GM23338 (cell line): ENCODE measurements at places on chromosomes 3 and 15. TPM values are rescaled to one million over a fixed set of nuclear protein-coding genes. Genes with fewer than 3 reads are reported as not detected.

DNA sequence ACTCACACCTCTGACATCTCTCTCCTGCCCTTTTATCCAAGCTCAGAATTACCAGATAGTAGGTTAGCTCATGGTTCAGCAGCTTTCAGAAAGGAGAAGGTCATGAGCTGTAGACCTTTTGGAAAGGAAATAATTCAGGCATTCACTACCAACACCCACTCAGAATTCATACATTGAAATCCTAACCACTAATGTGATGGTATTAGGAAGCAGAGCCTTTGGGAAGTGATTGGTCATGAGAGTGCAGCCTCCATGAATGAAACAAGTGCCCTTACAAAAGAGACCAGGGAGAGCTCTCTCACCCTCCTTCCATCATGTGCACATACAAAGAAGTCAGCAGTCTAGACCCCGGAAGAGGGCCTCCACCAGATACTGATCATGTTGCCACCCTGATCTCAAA, 315.8 kb upstream of the CCDC54 start:
- H3K27ac ChIP-seq = no peak overlapping the region
- no peak overlapping the region for H3K4me3 ChIP-seq
- H3K4me1 ChIP-seq = peaks cover 12% of the 10 kb centered on the region
- H3K36me3 ChIP-seq = no peaks in the 10 kb centered on the region

CLSTN2 gene
- 0.83 and 0.89 TPM in 2 replicates for total RNA-seq

- no peak overlapping the region for H3K4me3 ChIP-seq
- peaks cover 41% of the 10 kb centered on the region for H3K36me3 ChIP-seq
- no peak for DNase-seq
- H3K4me1 ChIP-seq = peaks cover 17% of the 10 kb centered on the region
- H3K27ac ChIP-seq = no peak overlapping the region
These were observed 88.6 kb downstream of the LRIG1 start for GRCh38 chr3:66411961-66412887.

GABRR3 gene
- total RNA-seq = not detected in 2 replicates

DNA sequence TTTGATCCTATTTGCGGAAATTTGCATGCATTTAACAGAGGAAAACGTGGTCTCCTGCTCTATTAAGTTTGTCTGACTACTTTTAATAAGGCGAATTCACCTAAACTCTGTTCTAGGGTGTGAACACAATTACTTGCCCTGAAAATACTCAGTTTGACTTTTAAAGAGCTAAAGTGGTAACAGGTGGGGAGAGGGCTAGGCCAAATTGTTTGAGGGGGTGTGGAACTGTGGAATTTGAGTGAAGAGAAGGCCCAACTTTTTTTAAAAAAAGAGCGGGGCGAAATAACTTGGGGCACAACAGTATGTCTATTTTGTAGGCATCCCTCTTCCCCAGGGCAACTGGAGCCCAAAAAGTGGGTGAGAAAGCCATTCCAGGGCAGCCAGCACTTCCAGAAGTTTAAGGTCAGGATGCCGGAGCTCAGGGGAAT, 580 bp upstream of the FXR1 start:
- H3K4me3 ChIP-seq = peak overlapping the region; percentile 97
- peaks cover 18% of the 10 kb centered on the region for H3K4me1 ChIP-seq
- no peak for DNase-seq
- no peaks in the 10 kb centered on the region for H3K27me3 ChIP-seq
- H3K36me3 ChIP-seq = peaks cover 2% of the 10 kb centered on the region; the same call in 1 of the 2 replicates
- H3K27ac ChIP-seq = peak overlapping the region; percentile 95

POC1A gene
- 26.7 and 33.0 TPM in 2 replicates for total RNA-seq

GRCh38 chr3:31213869-31214486, 318.7 kb upstream of the STT3B start:
- H3K27ac ChIP-seq = no peak overlapping the region
- DNase-seq = no peak
- no peaks in the 10 kb centered on the region for H3K36me3 ChIP-seq
- no peaks in the 10 kb centered on the region for H3K4me1 ChIP-seq
- no peaks in the 10 kb centered on the region for H3K27me3 ChIP-seq
- H3K4me3 ChIP-seq = no peak overlapping the region

GRCh38 chr3:175192536-175192935, 333.4 kb downstream of the NAALADL2 start:
- no peak overlapping the region for H3K27ac ChIP-seq
- DNase-seq = no peak
- no peaks in the 10 kb centered on the region for H3K27me3 ChIP-seq
- no peaks in the 10 kb centered on the region for H3K4me1 ChIP-seq

CCDC54 gene
- not detected in 2 replicates for total RNA-seq

DNA sequence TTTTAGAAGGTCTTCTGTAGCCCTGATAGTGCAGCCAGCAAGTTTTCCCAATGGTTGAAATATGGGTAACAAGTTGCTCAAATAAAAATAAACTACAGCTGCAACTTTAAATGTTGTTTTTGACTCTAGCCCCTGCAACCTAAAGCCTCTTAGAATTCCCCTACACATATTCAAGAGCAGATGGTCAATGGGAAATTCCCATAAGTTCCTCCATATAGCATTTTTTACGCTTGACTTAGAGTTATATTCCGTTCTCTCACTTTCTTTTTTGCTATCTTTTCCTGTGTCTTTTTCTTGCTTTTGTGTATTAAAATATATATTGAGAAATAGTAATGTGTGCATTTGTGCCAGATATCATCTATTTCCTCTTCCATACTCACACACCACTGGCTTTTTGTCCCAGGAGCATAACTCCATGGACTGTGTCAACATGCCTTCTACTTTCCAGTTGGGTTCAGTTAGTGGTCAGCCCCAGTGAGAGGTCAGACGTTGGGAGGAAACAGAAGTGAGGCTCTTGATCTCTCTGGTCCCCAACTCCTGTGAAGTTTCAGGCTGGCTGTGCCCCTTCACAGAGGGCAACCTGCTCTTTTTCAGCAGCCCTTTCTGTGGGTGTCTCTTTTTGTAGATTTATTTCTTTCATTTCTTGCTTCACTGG, 63.3 kb upstream of the TP63 start:
- H3K36me3 ChIP-seq = no peaks in the 10 kb centered on the region
- H3K4me3 ChIP-seq = no peak overlapping the region
- H3K27ac ChIP-seq = no peak overlapping the region
- DNase-seq = no peak
- no peaks in the 10 kb centered on the region for H3K27me3 ChIP-seq
- H3K4me1 ChIP-seq = no peaks in the 10 kb centered on the region

GRCh38 chr3:46380471-46381221, 9.9 kb downstream of the CCR5 start:
- H3K4me1 ChIP-seq = peaks cover 22% of the 10 kb centered on the region
- no peak for DNase-seq
- H3K36me3 ChIP-seq = no peaks in the 10 kb centered on the region
- H3K27ac ChIP-seq = no peak overlapping the region
- H3K27me3 ChIP-seq = no peaks in the 10 kb centered on the region

DNA sequence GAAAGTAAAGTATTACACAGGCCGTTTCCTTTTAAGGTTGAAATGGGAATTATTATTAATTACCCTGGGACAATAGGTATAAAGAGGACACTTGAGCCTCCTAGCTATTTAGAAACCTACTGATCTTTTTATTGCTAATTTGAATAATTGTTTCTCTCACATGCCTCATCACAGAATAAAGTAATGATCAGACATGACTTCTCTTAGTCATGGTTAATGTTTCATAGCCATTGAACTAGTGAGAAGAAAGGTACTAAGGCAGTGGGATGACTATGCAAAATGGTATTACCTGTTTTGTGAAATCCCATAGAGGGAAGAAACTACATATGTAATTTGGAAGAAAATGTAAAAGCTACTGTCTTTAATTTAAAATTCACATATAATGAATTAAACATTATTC, 85.6 kb downstream of the EPHA6 start:
- H3K4me1 ChIP-seq = no peaks in the 10 kb centered on the region
- no peak for DNase-seq
- no peaks in the 10 kb centered on the region for H3K36me3 ChIP-seq
- no peak overlapping the region for H3K4me3 ChIP-seq

- peaks cover 23% of the 10 kb centered on the region for H3K4me1 ChIP-seq
- no peaks in the 10 kb centered on the region for H3K27me3 ChIP-seq
- no peak for DNase-seq
- H3K27ac ChIP-seq = no peak overlapping the region
- no peak overlapping the region for H3K4me3 ChIP-seq
- no peaks in the 10 kb centered on the region for H3K36me3 ChIP-seq
These were observed 29.6 kb downstream of the SFMBT1 start for GRCh38 chr3:53016236-53016635.

DNA sequence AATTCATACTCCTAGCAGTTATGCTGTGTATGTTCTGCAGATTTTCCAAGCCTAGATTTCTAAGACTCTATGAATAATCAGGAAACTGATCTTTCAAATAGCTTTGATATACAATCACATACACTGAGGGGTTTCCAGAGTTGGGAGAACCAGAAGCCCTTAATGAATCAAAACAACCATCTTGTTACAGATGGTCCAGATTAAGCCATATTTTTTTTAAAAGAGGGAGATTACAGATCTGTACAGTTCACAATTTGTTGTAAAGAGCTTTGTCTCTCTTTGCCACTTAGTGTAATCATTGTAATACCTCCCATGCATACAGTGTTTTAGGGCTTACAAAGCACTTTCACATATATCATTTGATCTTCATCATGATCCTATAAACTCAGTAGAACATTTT, 47.7 kb downstream of the CADPS start:
- H3K27ac ChIP-seq = no peak overlapping the region
- no peak overlapping the region for H3K4me3 ChIP-seq
- H3K4me1 ChIP-seq = no peaks in the 10 kb centered on the region
- H3K36me3 ChIP-seq = no peaks in the 10 kb centered on the region
- H3K27me3 ChIP-seq = no peaks in the 10 kb centered on the region

GXYLT2 gene
- total RNA-seq = 5.1 and 5.8 TPM in 2 replicates

GRCh38 chr3:195115600-195116406, 155.2 kb downstream of the XXYLT1 start:
- no peak overlapping the region for H3K4me3 ChIP-seq
- H3K36me3 ChIP-seq = no peaks in the 10 kb centered on the region
- no peaks in the 10 kb centered on the region for H3K27me3 ChIP-seq

HTR3E gene
- total RNA-seq = not detected in 2 replicates

ROPN1 gene
- 0.27 TPM in 1 of 2 replicates, not detected in the other for total RNA-seq

GRCh38 chr15:72237029-72237852, 6.3 kb upstream of the PKM start:
- H3K27me3 ChIP-seq = no peaks in the 10 kb centered on the region
- no peaks in the 10 kb centered on the region for H3K36me3 ChIP-seq
- 0 out of 2 replicates have a peak overlapping the region, but pooled peaks have one; percentile 20 for H3K4me3 ChIP-seq

DNA sequence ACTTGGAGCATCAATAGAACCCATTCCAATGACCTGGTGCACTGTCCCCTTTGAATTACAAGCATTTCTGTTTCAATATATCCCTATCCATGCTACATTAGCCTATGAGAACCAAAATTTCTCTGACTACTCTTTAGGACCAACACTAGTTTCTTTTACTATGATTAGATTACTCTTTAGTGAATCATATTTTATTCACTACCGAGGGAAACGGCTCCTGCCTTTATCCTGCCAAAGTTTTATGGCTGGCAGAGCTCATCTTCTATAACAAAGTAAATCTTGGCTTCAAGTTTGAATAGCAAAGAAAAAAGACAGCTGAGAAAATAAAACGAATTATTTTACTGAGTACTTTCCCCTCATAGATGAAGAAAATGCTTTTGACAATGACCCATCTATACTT, 120.9 kb downstream of the SLC9A9 start:
- no peak overlapping the region for H3K27ac ChIP-seq
- H3K4me1 ChIP-seq = no peaks in the 10 kb centered on the region
- H3K36me3 ChIP-seq = no peaks in the 10 kb centered on the region
- DNase-seq = no peak
- no peak overlapping the region for H3K4me3 ChIP-seq
- H3K27me3 ChIP-seq = no peaks in the 10 kb centered on the region

GRCh38 chr3:135944831-135945230, 20.7 kb upstream of the PPP2R3A start:
- H3K36me3 ChIP-seq = no peaks in the 10 kb centered on the region
- no peak for DNase-seq
- no peaks in the 10 kb centered on the region for H3K4me1 ChIP-seq

DNA sequence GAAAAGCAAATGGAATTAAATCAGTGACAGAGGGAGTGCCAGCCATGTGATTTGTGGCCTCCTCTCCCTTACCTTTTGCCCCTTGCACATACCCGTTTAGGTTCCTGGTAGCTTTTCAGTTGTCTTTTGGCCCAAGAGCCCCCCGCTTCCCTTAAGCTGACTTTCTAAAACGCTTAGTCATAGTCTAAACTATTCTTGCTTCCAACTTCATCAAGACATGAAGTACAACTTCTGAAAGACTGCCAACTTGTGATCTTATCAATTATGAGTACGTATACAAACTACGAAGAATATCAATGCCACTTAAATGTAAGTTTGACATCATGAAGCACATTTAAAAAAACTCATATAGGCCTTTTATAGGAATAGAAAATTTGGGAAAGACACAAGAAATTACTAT, 61.9 kb downstream of the EIF3J start:
- no peaks in the 10 kb centered on the region for H3K4me1 ChIP-seq
- peaks cover 18% of the 10 kb centered on the region for H3K36me3 ChIP-seq
- no peak for DNase-seq
- no peak overlapping the region for H3K4me3 ChIP-seq
- no peaks in the 10 kb centered on the region for H3K27me3 ChIP-seq

MORC1 gene
- total RNA-seq = not detected in 2 replicates

DNA sequence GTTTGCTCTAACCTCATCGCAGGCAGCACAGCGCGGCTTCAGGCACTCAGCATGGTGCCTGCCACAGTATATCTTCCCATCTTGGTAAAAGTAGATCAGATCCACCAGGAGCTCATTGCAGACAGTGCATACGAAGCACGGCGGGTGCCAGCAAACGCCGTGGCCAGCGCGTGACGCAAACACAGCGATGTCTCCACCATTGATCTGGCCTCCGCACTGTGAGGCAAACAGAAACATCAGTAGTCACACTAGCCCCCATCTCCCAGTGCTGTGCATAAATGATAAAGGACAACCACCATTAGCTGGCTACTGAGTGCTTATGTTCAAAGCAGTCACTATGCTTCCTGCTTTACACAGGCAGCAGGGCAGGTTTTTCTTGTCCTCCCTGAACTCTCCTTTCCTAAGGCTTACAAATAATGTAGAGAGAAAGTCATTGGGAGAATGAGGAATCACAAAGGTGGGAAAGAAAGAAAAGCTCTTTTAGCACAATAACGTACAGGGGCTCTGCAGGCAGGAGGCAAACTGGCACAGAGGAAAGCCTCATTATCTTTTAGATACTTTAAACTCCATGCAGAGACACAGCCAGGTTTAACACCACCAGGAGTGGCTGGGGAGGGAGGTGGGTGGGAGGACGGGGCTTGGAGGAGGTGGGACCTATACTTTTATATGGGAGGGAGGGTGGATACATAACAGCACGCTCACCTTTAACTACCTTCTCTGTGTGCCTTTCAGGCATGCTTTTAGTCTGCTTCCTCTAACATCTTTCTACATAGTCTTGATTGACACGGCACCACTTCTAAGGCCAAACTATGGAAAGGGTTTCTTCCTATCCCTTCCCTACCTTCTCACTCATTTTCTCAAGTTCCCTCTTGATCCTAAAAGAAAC, 67.9 kb downstream of the PRICKLE2 start:
- no peak overlapping the region for H3K4me3 ChIP-seq
- H3K27ac ChIP-seq = peak overlapping the region; percentile 78
- no peaks in the 10 kb centered on the region for H3K36me3 ChIP-seq
